ENCODE measurements at places on chromosomes 4 and X. TPM values are rescaled to one million over a fixed set of nuclear protein-coding genes. Genes with fewer than 3 reads are reported as not detected.
A peak's percentile ranks its signal among the peaks of the same experiment; 100 is the strongest.

- DNase-seq: no peak
Measured at GRCh38 chrX:121569609-121570008, 522.2 kb downstream of the GLUD2 start.

Gene LUZP4
- total RNA-seq: not detected

- peak; percentile 71 for DNase-seq
Measured at GRCh38 chr4:15001248-15001868, 923 bp upstream of the CPEB2 start.

GRCh38 chrX:125289920-125290319 lies 29.8 kb upstream of the TEX13C start:
- DNase-seq: no peak

DNA sequence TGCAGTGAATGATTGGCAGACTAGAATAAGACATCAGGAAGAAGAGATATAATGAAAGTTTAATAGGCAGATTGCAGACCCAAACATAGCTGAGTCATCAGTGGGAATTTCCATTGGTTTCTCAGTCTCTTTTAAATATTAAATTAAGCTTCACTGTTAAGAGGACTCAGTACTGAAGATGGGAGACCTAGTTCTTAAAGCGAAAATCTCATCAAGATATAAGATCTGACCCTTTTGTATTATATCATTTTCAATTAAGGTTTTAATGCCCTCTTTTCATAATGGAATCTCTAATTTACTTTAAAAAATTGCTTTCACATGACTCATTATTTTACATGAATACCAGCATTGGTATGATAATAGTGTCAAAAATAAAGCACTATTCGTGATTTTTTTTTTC lies 168.9 kb upstream of the ATOH1 start:
- DNase-seq: no peak

Gene GAGE1
- not detected for total RNA-seq

DNA sequence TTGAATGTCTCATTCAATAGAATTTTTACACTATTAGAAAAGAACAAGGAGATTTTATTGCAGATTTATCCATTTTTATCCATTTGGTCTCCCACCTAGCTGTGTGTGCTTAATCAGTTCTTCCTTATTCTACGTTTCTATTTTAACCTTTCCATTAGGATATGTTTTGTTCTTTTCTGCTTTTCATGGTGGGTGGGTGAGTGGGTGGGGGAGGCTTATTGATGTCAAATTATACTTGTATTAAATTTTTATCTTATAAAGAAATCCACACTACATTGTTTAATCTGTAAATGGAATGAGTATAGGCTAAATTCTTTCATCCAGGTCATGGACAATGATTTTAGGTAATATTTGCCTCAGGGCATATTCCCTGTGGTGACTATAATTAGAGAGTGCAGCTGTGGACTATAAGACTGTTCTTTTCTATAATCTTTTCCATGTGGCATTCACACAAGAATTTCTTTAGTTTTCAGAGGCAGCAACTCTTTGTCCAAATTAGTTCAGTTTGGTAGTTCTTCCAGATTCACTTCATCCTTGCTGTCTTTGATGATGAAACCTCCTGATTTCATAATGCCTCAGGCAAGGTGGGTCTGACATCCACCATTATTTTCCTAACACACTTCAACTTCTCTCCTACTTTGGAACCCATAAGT lies 2451.8 kb downstream of the PCDH7 start:
- DNase-seq: no peak

DNA sequence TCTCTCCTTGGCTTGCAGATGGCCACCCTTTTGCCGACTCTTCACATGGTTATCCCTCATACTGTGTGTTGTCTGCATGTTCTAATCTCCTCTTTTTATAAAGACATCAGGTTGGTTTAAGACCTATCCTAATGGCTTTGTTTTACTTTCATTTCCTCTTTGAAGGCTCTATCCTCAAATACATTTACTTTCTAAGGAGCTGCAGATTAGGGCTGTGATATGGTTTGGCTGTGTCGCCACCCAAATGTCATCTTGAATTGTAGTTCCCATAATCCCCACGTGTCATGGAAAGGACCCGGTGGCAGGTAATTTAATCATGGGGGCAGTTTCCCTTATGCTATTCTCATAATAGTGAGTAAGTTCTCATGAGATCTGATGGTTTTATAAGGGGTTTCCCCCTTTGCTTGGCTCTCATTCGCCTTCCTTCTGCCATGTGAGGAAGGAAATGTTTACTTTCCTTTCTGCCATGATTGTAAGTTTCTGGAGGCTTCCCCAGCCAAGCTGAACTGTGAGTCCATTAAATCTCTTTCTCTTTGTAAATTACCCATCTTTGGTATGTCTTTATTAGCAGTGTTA lies 204.5 kb downstream of the RELL1 start:
- no peak for DNase-seq

- DNase-seq: no peak
Measured at GRCh38 chr4:164890691-164891090, 13.7 kb downstream of the APELA start.

All from tibial nerve (tissue), 4 donors.